Mammary epithelial cell (primary cell): ENCODE measurements at places on chromosomes 1 and 21. TPM values are rescaled to one million over a fixed set of nuclear protein-coding genes. Genes with fewer than 3 reads are reported as not detected.

The SLAMF9 gene
- not detected for total RNA-seq

The ECM1 gene
- 8.0 and 16.2 TPM in 2 replicates for total RNA-seq

The PGBD2 gene
- total RNA-seq: 4.2 TPM

The SLFNL1 gene
- 0.17 TPM for total RNA-seq

The CAPN9 gene
- not detected for total RNA-seq

The COL8A2 gene
- total RNA-seq: 0.94 and 1.0 TPM in 2 replicates

The ABCB10 gene
- 12.7 and 20.2 TPM in 2 replicates for total RNA-seq

The TESK2 gene
- 4.5 TPM for total RNA-seq

The KCNT2 gene
- total RNA-seq: 0.33 TPM

The INAVA gene
- total RNA-seq: 26.5 TPM

The SLC1A7 gene
- not detected in 2 replicates for total RNA-seq

The CBR3 gene
- total RNA-seq: 1.2 TPM

The GPR3 gene
- total RNA-seq: 0.50 TPM

The CFAP45 gene
- 0.59 and 0.82 TPM in 2 replicates for total RNA-seq

The FAM3B gene
- not detected in 2 replicates for total RNA-seq

The CAMSAP2 gene
- total RNA-seq: 79.7 TPM

The GPR25 gene
- not detected for total RNA-seq

The CXADR gene
- 5.5 and 8.6 TPM in 2 replicates for total RNA-seq

The CNIH3 gene
- total RNA-seq: 1.4 and 3.4 TPM in 2 replicates

The RASSF5 gene
- 6.7 and 11.5 TPM in 2 replicates for total RNA-seq

The ARHGAP29 gene
- total RNA-seq: 100 and 156 TPM in 2 replicates

The TRIM46 gene
- 5.0 TPM for total RNA-seq

The SPRR2F gene
- total RNA-seq: not detected

The GJA8 gene
- total RNA-seq: not detected in 2 replicates

The MAP3K21 gene
- 6.3 TPM for total RNA-seq

The CYP4A11 gene
- not detected in 2 replicates for total RNA-seq

The FHAD1 gene
- total RNA-seq: 0.12 TPM in 1 of 2 replicates, not detected in the other

The RAB7B gene
- total RNA-seq: 3.6 and 23.5 TPM in 2 replicates

The MCOLN3 gene
- total RNA-seq: 17.0 and 17.2 TPM in 2 replicates

The ASTN1 gene
- 0.33 TPM for total RNA-seq

The OR2M3 gene
- total RNA-seq: not detected in 2 replicates

The KLHDC8A gene
- not detected for total RNA-seq
